ENCODE measurements at places on chromosomes 2 and 18.
A peak's percentile ranks its signal among the peaks of the same experiment; 100 is the strongest.

GRCh38 chr2:98175811-98176210 is 88.8 kb downstream of the VWA3B start:
- no peak for DNase-seq

GRCh38 chr2:102848366-102848839 is 86.6 kb downstream of the TMEM182 start:
- DNase-seq, result peak; percentile 67

DNA sequence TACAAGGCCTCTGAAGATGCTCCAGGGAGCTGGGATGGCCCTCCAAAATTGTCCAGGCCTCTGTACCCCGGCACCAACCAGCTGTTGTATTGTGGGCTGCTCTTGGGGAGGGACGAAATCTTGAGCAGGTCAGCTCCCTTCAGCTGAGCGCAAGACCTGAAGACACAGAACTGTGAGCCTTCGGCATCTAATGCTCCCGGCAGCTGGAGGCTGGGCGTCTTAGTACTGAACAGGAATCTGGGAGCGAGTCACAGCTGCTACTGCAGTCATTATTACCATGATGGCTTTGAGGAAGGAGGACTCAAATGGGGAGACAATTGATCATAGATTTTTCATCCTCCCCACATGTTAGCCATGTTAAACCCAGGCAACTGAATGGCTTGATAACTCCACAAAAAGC is 83.0 kb upstream of the LTBP1 start:
- DNase-seq, result no peak

- no peak for DNase-seq
Observed at GRCh38 chr2:30636311-30636710, 170.9 kb downstream of the CAPN13 start.

DNA sequence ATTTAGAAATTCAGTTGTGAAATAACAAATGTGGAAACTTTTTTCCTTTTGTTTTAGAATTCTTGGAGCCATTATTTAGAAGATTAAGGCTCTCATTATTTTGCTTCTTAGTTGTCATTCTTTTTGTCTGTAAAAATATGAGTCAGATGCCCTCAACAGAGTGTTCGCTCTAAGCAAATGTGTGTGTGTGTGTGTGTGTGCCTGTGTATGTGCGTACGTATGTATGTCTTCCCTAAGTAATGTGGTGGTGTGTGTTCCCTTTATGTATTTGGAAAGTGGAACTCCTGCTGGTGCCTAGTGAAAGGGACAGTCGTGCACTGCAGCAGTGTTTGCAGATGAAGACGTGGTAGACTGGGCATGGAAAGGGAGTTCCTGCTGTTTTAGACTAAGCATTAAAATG is 27.5 kb downstream of the ZNF407 start:
- no peak for DNase-seq

DNA sequence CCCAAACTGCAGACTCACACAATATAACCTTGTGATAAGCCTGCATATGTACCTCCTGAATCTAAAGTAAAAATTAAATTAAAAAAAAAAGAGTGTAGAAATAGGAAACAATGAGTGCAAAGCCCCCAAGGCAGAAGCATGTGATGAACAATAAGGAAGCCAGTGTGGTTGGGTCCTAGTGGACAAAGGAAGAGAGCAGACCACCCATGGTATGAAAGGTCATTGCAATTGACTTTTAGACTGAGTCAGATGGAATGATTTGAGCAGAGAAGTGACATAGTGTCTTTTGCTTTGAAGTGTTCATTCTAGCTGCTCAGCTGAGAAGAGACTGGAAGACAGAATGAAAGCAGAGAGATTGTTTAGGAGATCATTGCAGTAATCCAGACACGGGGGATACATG is 417.1 kb downstream of the RAD51AP2 start:
- no peak for DNase-seq

Data from AG20443 (cell line).